ENCODE measurements at places on chromosomes 11 and 22. TPM values are rescaled to one million over a fixed set of nuclear protein-coding genes. Genes with fewer than 3 reads are reported as not detected.

- DNase-seq: no peak
These were observed 78.3 kb downstream of the RNF169 start for GRCh38 chr11:74826901-74827300.

The PAMR1 gene
- 0.17 TPM for total RNA-seq

The SPECC1L gene
- 21.9 TPM for total RNA-seq

- DNase-seq: no peak
These were observed 30.9 kb downstream of the ARAP1 start for GRCh38 chr11:72721276-72721675.

GRCh38 chr22:24093855-24094254 lies 82.8 kb downstream of the CABIN1 start:
- DNase-seq: no peak
